Activated CD8-positive, alpha-beta memory T cell treated with anti-CD3 and anti-CD28 coated beads, Interleukin-2, amount 50 U/mL, for 48 hours (primary cell): ENCODE measurements at places on chromosomes 2 and 18.

DNA sequence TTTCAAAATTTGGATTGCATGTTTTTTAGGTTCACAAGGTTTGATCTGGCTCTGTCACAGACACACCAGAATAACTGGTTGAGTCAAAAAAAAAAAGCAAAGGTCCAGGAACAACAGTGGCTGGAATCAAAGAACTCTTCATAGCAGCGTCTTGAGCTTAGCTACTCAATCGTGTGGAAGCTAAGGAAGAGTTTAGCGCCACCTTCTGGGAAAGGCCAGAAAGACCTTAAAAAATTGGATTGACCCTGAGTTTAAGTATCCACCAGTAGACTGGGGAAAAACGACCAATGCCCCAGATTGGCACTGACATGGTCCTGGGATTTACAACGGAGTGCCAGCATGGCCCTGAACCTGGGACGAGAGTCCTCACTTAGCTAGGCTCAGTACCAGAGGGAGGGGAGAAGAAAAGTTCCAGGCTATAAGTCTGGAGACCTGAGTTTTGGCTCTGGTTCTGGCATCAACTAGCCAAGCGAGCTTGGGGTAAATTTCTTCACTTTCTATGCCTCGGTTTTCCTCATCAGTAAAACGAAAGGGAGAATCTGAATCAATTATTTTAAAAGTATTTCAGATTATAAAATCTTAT, 71.1 kb upstream of the TFCP2L1 start:
- DNase-seq: no peak

- DNase-seq: no peak
These were observed 170.0 kb upstream of the CRIM1 start for GRCh38 chr2:36185624-36186023.

DNA sequence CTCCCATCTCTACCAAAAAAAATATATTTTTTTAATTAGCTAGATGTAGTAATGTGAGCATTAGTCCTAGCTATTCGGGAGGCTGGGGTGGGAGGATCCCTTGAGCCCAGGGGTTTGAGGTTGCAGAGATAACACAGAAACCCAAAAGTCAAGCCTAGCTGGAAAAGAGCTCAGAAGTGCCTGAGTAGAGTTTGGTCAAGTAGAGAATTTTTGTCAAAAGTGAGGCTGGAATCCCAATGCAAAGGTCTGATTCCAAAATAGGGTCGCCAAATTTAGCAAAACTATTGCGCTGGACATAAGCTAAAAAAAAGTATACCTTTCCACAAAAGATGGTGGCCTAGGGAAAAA, 15.5 kb upstream of the MSH6 start:
- DNase-seq: no peak

- DNase-seq: no peak
These were observed 1.3 kb downstream of the LAPTM4A start for GRCh38 chr2:20050104-20050645.

DNA sequence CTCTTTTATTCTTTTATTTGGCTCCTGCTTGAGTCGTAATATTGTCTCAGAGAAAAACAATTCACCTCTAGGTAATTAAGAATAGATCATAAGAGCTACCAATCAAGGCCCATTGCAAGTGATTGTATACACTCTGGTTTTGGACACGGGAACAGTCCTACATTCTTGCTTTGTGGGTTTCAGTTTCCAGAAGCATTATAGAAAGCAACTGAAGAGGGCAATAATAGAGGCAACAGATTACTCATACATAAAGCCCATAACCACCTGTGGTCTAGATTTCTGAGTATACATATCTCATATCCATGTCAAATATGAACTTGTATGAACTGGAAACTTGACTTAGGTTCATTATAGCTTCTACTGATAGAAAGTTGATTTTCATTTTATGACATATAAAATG, 65.4 kb downstream of the DIS3L2 start:
- no peak for DNase-seq

GRCh38 chr2:124339709-124340108, 314.6 kb downstream of the CNTNAP5 start:
- DNase-seq: no peak

- no peak for DNase-seq
These were observed 96.7 kb downstream of the GAREM1 start for GRCh38 chr18:32373995-32374394.

GRCh38 chr2:45169339-45170190, 160.3 kb upstream of the SIX2 start:
- peak; percentile 53 for DNase-seq

DNA sequence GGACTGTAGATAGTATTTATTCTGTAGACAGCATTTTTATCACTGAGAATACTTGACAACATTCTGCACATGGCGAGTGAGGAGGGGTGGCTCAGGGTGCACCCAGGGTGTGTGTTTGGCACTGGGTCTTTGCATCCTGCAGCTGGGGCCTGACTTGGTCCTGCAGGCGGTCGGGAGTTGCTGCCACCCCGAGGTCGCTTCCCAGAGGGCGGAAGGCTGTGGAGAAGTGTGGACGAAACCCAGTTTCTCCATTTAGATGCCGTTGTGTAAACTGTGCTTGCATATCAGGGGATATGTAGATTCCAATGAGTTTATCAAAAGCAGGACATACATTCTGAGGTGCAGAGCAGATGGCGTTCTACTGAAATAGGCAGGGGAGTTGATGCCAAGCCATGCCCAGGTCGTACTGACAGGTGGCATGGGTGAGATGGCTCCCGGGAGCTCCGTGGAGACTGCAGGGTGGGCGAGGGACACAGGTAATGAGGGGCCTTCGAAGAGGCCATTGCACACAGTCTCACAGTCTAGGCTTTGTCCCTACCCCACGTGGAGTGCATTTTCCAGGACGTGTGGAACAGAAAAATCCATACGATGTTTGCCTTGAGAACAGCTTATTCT, 74.5 kb downstream of the RTP5 start:
- no peak for DNase-seq

GRCh38 chr2:191947235-191947634, 100.3 kb upstream of the CAVIN2 start:
- no peak for DNase-seq

DNA sequence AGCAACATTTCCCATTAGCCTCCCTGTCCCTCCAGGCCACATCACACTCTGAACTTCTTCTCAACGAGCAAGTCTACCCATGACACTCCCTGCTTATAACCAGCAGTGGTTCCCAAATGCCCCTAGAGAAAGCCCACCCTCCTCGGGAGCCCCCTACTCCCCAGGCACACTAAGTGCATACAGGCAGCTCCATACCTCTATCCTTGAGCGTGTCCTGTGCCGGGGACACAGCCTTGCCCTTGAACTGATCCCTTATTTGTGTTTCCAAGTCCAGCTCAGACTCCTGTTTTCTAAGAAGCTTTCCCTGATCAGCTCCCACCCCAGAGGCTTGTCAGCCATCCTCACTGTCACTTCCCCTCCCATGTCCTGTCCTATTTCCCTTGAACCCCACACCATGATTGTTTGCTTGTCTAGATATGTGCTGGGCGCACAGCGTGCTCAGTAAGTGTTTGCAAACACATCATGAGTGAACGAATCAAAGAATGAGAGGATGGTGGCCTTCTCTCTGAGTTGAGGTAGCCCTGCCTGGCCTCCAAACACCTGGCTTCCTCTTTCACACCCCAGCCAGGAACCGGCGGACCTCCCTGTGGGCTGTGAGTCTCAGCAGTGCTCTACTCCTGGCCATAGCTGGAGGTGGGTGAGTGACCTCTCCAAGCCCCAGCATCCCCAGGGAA, 2.1 kb downstream of the TEX51 start:
- peak; percentile 28 for DNase-seq

GRCh38 chr2:71538656-71539265, 85.4 kb downstream of the DYSF start:
- no peak for DNase-seq

GRCh38 chr2:64153811-64154210, 9.6 kb upstream of the PELI1 start:
- DNase-seq: no peak

DNA sequence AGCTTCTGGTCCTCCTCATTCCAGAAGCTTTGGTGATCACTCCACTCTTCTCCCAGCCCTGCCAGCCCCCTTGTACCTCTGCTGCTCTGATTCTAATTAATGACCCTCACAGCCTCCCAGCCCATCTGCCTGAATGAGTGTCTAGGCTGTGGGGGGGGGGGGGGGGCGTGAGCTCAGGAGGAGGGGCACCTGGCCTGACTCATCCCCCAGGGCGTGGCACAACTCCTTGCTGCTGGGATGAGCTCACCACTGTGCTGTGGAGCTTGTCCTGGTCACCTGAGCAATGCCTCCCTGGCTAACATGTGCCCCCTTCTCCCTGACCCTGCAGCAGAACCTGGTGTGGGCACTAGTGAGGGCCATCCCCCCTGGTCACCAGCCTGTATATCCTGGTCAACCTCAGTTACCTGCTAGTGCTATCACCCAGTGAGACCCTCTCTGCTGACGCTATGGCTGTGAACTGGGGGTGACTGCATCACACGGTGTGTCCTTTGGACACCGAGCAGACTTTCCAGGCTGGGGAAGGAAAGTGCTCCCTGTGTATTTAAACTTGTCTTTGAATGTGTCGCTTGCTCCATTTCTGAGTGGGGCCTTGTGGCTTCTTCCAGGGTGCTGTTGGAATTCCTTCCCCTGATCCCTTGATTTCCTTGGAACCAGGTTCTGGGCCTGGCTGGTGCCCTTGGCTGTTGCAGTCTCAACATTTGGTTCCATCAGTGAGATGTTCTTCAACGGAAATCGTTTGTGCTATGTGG, 41.5 kb upstream of the PUM2 start:
- no peak for DNase-seq

DNA sequence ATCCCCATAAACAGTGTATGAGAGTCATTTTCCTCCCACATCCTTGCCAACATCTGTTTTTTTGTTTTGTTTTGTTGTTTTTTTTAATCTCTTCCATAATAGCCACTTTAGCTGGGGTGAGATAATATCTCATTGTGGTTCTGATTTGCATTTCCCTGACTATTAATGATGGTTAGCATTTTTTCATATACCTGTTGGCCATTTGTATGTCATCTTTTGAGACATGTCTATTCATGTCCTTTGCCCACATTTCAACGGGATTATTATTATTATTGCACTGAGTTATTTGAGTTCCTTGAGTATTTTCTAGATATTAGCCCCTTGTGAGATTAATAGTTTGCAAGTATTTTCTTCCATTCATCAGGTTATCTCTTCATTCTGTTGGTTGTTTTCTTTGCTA, 223.3 kb downstream of the LPIN1 start:
- DNase-seq: no peak

DNA sequence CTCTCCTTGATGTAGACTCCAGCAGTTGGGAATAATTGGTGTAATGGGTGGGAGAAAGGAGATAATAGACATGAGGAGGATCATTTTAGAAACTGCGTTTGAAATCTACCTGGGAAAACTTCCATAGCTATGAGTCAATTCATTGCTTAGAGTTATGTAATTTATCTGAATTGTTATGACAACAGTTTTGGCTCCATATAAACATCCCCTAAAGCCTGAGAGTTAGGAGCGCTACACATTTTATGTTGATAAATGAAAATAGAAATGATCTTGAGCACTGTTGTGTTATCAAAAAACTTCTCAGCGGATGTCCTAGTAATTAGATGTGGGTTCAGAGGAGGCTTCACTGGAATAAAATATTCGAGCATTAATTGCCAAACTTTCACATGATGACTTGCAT, 573.4 kb downstream of the TSN start:
- DNase-seq: no peak

- no peak for DNase-seq
These were observed 113.2 kb upstream of the LRRTM1 start for GRCh38 chr2:80417737-80418136.

DNA sequence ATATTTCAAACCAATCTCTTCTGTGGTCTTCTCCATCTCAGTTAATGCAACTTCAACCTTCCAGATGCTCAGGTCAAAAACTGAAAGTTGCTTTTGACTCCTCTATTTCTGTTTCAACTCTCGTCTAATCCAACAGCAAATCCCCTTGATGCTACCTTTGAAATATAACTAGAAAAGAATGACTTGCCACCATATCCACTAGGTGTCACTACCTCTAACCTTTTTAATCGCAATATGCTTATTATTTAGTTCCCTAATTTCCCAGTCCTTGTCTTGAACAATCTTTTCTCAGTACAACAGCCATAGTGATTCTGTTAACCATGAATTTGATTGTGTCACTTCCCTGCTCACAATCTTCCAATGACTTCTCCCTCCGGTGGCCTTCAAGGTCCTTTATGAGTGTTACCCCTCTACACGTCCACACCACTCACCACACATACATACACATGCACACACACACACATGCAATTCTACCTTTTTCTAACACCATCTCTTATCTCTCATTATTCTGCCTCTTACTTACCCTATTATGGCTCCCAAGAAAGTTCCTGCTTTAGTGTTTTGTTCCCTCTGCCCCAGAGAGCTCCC, 245.5 kb upstream of the KCNJ3 start:
- no peak for DNase-seq

GRCh38 chr2:238573916-238574315, 147.2 kb downstream of the ASB1 start:
- DNase-seq: no peak

GRCh38 chr2:113231064-113231463, 47.7 kb downstream of the PAX8 start:
- no peak for DNase-seq

- no peak for DNase-seq
These were observed 29.0 kb upstream of the CFAP36 start for GRCh38 chr2:55490554-55490953.

- no peak for DNase-seq
These were observed 119.6 kb downstream of the SPOPL start for GRCh38 chr2:138621139-138621538.

GRCh38 chr2:65402323-65402722, 30.1 kb downstream of the SPRED2 start:
- no peak for DNase-seq

DNA sequence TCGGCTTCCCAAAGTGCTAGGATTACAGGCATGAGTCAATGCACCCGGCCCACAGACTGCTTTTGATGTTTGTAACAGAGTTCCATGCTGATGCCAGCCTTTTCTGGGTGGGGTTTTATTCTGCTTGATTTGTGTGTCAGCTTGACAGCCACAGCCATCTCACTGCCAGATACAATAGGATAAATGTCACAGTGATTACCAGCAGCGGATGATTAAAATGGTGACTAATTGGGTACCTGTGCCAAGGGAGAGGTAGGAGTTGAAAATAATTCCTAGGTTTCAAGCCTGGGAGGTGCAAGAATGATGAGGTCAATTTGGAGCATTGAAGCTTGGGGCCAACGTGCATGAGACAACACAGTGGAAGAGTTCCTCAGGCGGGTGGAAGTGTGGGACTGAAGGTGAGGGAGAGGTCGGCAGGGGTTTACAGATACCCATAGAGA, 39.4 kb downstream of the SH2D6 start:
- DNase-seq: no peak
